ENCODE measurements at places on chromosomes 4 and X.

GRCh38 chr4:185018834-185019455, 655 bp downstream of the HELT start:
- no peak for DNase-seq
- H3K36me3 ChIP-seq, result no peaks in the 10 kb centered on the region
- peaks cover 10% of the 10 kb centered on the region for H3K27me3 ChIP-seq
- no peak overlapping the region for H3K4me3 ChIP-seq
- H3K4me1 ChIP-seq, result no peaks in the 10 kb centered on the region

DNA sequence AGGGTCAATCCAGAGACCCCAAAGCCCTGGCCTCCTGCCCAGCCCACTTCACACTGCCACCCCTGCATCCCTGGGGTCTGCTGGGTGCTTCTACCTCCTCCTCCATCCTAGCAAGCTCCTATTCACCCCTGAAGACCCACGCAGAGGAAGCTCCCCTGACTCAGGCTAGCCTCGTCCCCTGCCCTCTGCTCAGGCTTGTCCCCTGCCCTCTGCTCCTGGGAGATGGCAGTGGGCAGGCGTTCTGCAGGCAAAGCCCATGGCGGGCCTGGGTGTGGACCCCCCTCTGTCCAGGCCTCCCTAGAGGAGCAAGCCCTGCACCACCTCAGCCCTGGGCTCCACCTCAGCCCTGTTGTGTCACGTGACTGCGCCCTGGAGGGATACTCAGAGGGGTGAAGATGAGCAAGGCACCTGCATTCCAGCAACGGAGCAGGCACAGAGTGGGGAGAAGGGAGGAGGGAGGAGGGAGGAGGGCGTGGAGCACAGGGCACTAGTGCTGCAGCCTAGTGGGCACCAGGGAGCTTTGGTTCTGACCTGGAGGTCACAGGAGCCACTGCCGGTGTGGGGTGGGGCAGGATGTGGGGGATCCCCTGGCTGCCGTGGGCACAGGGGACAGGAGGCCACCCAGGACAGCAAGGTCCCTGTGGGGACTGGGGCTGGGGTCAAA, 27.6 kb upstream of the FGFR3 start:
- H3K27me3 ChIP-seq, result no peaks in the 10 kb centered on the region
- no peak for DNase-seq
- no peak overlapping the region for H3K4me3 ChIP-seq
- H3K27ac ChIP-seq, result no peak overlapping the region
- H3K36me3 ChIP-seq, result no peaks in the 10 kb centered on the region

GRCh38 chrX:96692890-96693289, 8.2 kb downstream of the DIAPH2 start:
- no peak overlapping the region for H3K27ac ChIP-seq
- H3K4me1 ChIP-seq, result no peaks in the 10 kb centered on the region
- no peak for DNase-seq
- no peak overlapping the region for H3K4me3 ChIP-seq
- H3K36me3 ChIP-seq, result no peaks in the 10 kb centered on the region
- H3K27me3 ChIP-seq, result no peaks in the 10 kb centered on the region

- no peaks in the 10 kb centered on the region for H3K36me3 ChIP-seq
- DNase-seq, result no peak
- H3K27ac ChIP-seq, result peak overlapping the region; percentile 89
- H3K27me3 ChIP-seq, result no peaks in the 10 kb centered on the region
- peak overlapping the region; percentile 84 for H3K4me3 ChIP-seq
Observed at GRCh38 chr4:67701517-67701850, 529 bp upstream of the UBA6 start.

DNA sequence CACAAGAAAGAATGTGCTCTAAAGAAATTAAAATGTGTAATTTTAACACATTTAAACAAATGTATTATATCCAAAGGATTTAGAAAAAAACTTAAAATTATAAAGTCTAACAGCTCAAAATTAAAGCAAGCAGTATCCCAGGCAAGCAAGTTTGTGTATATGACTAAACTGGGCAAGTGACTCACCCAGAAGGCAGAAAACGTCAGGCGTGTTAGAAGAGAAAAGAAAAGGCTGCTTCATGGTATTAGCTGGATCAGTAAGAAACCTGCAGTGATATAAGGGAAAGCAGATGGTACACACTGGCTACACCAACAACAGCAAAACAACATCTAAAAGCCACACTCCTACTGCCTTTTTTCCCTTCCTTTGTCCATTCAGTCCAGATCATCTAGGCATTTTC, 250.6 kb upstream of the NDST3 start:
- H3K27me3 ChIP-seq, result no peaks in the 10 kb centered on the region
- no peaks in the 10 kb centered on the region for H3K4me1 ChIP-seq
- no peak for DNase-seq
- H3K27ac ChIP-seq, result no peak overlapping the region

DNA sequence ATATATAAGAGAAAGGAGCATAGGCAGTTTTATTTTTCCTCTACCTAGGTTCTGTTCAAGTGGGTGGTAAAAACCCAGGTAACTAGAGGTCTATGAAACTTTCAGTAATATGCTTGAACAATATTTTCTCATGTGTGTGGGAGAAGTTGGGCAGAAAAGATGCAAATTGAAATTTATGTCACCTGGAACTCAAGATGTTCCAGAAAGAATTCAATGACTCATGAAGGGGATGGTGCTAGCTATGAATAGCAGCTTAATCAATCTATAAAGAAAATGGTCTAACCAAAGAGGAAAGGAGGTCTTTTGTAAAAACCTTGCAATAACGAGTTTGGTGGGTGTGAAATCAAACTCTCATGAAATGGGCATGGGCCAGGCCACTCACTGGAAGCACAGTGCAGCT, 263.8 kb downstream of the INPP4B start:
- H3K4me1 ChIP-seq, result peaks cover 5% of the 10 kb centered on the region
- H3K27me3 ChIP-seq, result no peaks in the 10 kb centered on the region
- no peak for DNase-seq

GRCh38 chrX:3527811-3528210, 181.4 kb upstream of the MXRA5 start:
- H3K36me3 ChIP-seq, result no peaks in the 10 kb centered on the region
- no peak overlapping the region for H3K27ac ChIP-seq
- no peak overlapping the region for H3K4me3 ChIP-seq
- H3K27me3 ChIP-seq, result no peaks in the 10 kb centered on the region

DNA sequence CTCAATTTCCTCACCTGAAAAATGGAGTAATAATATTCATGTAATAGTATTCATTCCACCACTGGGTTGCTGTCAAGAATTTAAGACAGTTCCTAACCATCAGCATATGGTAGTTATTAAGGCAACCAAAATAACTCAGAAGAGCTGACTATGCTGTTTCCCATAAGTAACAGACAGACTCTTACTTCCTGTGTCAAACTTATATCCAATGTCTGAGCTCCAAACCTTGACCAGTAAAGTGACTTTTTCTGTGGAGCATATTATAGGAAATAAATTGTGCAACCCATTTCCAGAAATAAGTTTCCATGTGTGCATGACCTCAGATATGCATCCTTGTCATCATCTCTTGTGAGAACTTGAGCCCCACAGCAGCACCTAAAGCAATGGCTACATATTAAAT, 78.8 kb downstream of the HADH start:
- H3K4me3 ChIP-seq, result no peak overlapping the region
- H3K4me1 ChIP-seq, result peaks cover 49% of the 10 kb centered on the region
- H3K36me3 ChIP-seq, result peaks cover 9% of the 10 kb centered on the region
- H3K27ac ChIP-seq, result no peak overlapping the region
- no peak for DNase-seq

DNA sequence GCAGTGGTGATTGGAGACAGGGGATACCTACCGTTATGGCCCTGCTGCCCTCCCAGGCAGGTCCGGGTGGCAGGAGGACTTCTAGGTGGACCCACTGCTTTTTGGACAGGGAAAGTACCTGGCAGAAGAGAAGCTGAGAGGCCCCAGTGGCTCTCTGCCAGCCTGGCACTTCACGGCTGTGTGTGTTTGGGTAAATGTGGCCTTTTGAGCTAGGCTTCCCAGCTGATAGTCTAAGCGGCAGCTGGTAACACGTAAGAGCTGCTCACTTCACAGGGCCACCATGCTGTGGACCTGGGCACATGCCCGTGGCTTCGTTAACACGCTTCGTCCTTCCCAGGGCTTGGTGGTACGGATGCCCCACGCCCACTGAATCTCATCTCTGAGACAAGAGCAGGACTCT, 92.0 kb upstream of the CLCN4 start:
- no peaks in the 10 kb centered on the region for H3K27me3 ChIP-seq
- no peak for DNase-seq
- H3K27ac ChIP-seq, result no peak overlapping the region
- no peak overlapping the region for H3K4me3 ChIP-seq
- H3K36me3 ChIP-seq, result no peaks in the 10 kb centered on the region
- H3K4me1 ChIP-seq, result no peaks in the 10 kb centered on the region

GRCh38 chr4:35365186-35365585, 879.1 kb downstream of the ARAP2 start:
- H3K36me3 ChIP-seq, result no peaks in the 10 kb centered on the region
- H3K4me3 ChIP-seq, result no peak overlapping the region
- no peak for DNase-seq
- H3K27ac ChIP-seq, result no peak overlapping the region
- H3K27me3 ChIP-seq, result no peaks in the 10 kb centered on the region

DNA sequence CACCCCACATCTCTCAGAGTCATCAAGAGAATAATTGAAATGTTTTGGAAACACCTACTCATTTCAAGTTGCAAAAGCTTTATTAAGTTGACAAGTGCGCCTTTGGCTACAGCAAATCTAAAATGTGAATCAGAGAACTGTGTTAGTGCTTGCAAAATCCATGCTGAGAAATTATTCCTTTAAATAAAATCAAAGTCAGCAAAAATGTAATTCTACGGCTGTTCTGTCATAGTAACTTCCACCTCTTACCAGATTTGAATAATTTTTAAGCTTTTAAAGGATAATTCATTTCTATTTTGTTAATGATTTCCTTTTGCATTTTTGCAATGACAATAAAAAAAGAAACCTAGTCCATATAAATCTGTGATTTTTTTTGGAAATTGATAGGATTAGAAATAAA, 1779.1 kb downstream of the STIM2 start:
- DNase-seq, result no peak
- H3K4me1 ChIP-seq, result no peaks in the 10 kb centered on the region
- no peaks in the 10 kb centered on the region for H3K36me3 ChIP-seq
- no peaks in the 10 kb centered on the region for H3K27me3 ChIP-seq
- no peak overlapping the region for H3K27ac ChIP-seq

GRCh38 chr4:57652779-57653178, 542.6 kb upstream of the IGFBP7 start:
- DNase-seq, result no peak
- H3K4me1 ChIP-seq, result no peaks in the 10 kb centered on the region
- no peaks in the 10 kb centered on the region for H3K27me3 ChIP-seq
- no peak overlapping the region for H3K4me3 ChIP-seq
- H3K36me3 ChIP-seq, result no peaks in the 10 kb centered on the region
- H3K27ac ChIP-seq, result no peak overlapping the region

DNA sequence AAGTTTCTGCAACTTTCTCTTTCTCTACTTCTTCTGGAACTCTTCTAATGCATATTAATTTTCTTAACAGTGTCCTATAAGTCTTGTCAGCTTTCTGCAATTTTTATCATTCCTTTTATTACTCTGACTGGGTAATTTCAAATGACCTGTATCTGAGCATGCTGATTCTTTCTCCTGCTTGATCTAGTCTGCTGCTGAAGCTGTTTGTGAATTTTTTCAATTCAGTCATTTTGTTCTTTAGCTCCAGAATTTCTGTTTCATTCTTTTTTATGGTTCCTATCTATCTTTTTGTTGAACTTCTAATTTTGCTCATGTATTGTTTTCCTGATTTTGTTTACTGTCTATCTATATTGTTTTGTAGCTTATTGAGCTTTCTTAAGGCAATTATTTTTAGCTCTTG, 1.5 kb upstream of the KLKB1 start:
- no peaks in the 10 kb centered on the region for H3K36me3 ChIP-seq
- H3K4me1 ChIP-seq, result no peaks in the 10 kb centered on the region
- no peaks in the 10 kb centered on the region for H3K27me3 ChIP-seq
- no peak for DNase-seq
